ENCODE measurements at places on chromosomes 12 and 14. TPM values are rescaled to one million over a fixed set of nuclear protein-coding genes. Genes with fewer than 3 reads are reported as not detected.

The DAAM1 gene
- 9.2 TPM for total RNA-seq

DNA sequence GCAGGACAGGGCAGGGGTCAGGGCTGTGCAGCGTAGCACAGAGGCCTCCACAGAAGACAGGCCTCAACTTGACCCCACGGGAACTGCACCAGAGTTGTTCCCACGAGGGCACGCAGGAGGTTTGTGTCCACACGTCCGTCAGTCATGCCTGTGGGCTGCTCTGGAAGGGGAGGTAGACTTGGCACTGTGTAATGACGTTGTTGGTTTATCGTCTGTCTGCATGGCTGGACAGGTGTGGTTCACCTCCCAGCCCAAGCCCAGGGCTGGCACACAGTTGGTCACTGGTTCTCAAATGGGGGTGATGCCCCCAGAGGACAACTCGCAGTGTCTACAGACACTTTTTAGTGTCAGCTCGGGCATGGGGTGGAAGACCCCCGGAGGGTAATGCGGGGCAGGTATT, 45.8 kb downstream of the CCNK start:
- 0 out of 2 replicates have a peak overlapping the region, but pooled peaks have one; percentile 6 for H3K27ac ChIP-seq
- H3K4me1 ChIP-seq = peaks cover 73% of the 10 kb centered on the region
- no peak overlapping the region for H3K4me3 ChIP-seq
- DNase-seq = no peak

DNA sequence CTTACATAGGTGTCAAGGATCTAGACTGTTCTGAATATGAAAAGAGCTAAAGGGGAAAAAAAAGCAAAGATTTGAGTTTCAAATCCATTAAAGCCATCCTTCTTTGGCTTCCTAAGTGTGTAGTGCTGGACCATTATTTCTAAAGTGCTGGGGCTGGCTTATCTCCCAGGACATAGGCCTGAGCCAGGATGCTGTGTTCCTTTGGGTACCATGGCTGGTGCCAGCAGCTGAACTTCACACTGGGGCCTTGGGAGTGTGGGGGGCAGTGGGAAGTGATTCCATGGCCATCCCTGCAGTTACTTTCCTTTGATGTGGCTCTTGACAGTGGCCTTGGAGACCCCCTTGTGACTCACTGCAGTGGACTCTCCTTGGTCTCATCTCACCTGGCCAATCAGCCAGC, 20.8 kb downstream of the PRMT8 start:
- no peak for DNase-seq

The KRT77 gene
- total RNA-seq = not detected

All from HFFc6 (cell line).